ENCODE measurements at places on chromosomes 11 and 22. TPM values are rescaled to one million over a fixed set of nuclear protein-coding genes. Genes with fewer than 3 reads are reported as not detected.

GRCh38 chr22:47807506-47807905 is 1045.1 kb downstream of the TBC1D22A start:
- DNase-seq, result no peak

GRCh38 chr11:27218421-27219038 is 144.5 kb downstream of the CCDC34 start:
- no peak for DNase-seq

GRCh38 chr22:39627865-39628562 is 57.5 kb downstream of the CACNA1I start:
- no peak for DNase-seq

DNA sequence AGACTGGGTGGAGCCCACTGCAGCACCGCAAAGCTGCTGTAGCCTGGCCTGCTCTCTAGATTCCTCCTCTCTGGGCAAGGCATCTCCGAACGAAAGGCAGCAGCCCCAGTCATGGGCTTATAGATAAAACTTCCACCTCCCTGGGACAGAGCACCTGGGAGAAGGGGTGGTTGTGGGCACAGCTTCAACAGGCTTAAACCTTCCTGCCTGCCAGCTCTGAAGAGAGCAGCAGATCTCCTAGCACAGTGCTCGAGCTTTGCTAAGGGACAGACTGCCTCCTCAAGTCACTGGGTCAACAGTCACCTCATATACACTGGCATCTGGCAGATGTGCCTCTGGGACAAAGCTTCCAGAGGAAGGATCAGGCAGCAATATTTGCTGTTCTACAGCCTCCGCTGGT is 117.3 kb downstream of the EHF start:
- no peak for DNase-seq

GRCh38 chr11:35850191-35850590 is 93.7 kb upstream of the LDLRAD3 start:
- no peak for DNase-seq

DNA sequence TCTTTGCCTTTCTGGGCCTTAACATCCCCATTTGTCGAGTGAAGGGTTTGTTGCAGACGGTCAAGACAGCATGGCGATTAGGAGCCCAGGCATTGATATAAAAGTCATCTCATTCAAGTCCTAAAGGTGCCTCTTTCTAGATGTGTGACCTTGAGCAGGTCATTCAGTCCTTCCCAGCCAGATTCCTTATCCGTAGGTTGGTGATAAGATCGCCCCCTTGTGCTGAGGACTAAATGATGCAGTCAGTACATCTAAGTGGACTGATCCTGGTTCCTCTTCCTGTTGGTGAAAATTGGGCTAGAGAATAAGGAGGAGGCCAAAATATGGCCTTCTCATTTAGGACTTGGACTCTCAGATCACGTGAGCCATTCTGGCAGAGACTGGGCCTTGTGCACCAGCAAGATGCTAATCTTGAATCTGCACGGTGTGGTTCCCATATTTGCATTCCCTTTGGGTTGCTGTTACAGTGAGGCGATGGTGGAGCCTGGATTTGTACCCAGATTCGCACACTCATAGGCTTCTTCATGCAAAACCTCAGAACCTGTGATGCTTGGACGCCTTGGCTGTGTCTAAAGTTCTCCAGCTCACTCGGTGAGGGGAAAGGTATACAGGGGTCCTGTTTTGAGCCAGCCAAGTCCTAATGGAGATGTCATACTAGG is 156.8 kb downstream of the MYO18B start:
- DNase-seq, result no peak

DNA sequence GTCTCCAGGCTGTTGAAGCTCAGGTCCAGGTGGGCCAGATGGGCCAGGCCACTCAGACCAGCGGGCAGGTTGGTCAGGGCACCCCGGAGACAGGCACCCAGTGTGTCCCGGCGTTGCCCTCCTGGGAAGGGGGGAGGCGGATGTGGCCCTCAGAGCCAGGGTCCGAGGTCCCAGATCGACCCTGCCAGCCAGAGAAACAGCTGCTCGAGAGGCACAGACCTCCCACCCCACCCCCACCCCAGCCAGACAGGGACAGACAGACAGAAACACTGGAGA is 1.6 kb downstream of the PIDD1 start:
- no peak for DNase-seq

DNA sequence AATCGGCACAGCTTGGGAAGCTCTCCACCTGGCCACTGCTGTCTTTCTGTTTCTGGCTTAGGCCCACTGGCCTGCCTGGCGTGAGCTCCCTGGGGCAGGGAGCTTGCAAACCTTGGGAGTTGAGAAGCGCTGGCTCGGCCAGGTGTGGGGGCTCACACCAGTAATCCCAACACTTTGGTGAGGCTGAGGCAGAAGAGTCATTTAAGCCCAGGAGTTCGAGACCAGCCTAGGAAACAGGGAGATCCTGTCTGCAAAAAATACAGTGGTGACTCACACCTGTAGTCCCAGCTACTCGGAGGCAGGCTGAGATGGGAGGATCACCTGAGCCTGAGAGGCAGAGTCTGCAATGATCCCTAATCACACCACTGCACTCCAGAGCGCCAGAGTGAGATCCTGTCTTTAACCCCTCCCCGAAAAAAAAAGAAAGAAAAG is 4.0 kb downstream of the AP5B1 start:
- DNase-seq, result no peak

DNA sequence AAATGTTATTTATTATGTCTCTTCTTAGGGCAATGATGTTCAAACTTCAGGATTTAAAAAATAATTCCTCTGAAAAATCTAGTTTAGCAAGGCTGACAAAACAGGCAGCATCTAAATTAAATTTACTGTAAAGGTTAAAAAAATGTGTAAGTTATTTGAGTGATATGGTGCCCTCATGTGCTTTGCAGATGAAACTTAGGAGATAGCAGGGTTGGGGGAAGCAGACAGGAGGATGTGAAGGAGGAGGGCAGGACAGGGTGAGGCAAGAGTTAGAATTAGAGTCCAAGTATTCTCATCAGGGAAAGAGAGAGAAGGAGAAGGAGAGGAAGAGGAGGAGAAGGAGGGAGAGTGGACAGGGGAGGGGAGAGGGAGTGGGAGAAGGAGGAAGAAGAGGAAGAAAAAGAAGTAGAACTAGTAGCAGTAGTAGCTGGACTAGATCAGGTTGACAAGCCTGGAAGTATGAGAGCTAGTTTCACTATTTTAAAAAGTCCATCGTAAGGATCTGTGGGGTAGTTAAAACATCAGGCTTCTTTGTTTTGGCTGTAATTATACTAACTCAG is 141.2 kb upstream of the SESN3 start:
- no peak for DNase-seq

DNA sequence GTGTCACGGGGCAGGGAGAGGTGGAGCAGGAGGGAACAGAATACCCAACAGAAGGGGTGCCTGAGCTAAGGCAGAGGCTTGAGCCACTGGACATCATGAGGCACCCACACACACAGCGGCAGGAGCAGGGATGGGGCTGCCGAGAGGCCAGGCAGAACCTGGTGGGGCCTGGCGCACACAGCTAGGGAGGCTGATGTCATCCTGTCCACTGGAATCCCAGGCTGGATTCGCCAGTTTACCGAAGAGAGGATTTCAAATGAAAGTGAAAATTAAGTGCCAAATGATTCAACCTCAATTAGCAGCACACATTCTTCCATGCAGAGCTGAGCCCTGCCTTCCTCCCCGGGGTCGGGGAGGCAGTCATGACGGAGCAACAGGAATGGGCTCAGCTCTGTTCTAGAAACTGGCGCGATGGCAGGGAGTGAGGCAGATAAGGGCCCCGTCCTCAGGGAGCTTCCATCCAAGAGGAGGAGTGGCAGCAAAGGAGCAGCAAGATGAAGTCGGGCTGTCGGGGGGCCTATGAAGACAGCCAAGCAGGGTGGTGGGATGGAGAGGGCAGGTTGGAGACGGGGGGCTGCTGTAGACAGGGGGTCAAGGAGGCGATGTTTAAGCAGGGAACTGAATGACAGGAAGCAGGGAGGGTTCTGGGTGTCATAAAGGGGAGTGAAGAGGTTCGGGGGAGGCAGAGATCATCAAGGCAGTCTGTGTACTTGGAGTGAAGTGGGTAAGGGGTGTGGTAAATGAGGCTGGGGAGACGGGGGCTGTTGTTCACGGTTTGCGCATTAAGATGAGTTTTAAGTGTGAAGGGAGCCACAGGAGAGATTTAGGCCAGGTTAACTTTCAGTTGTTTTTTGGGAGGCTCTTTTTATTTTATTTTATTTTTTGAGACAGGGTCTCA is 6.4 kb downstream of the RAC2 start:
- no peak for DNase-seq

GRCh38 chr11:112229746-112230433 is 3.7 kb downstream of the PTS start:
- DNase-seq, result no peak

GRCh38 chr11:44760917-44761550 is 34.3 kb downstream of the TSPAN18 start:
- no peak for DNase-seq

GRCh38 chr11:121138259-121138658 is 37.2 kb downstream of the TECTA start:
- DNase-seq, result no peak

GRCh38 chr22:31497148-31497938 is 1.0 kb downstream of the SFI1 start:
- no peak for DNase-seq

DNA sequence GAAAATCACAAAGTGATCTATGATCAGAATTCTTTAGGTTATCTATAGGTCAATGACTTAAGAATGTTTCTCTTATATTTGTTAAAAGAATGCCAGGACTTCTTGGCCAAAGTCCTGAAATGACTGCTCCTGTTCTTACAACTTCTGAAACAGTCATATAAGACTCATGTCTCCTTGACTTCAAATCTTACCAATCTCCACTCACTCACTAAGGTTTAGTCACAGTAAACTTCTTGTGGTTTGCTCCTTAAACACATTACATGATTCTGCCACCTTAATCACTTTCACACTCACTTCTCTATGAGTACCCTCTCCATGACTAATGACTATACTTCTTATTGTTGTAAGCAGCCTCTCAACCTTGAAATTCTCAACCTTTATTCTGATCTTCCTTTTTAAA is 648.7 kb upstream of the CCDC179 start:
- DNase-seq, result no peak

DNA sequence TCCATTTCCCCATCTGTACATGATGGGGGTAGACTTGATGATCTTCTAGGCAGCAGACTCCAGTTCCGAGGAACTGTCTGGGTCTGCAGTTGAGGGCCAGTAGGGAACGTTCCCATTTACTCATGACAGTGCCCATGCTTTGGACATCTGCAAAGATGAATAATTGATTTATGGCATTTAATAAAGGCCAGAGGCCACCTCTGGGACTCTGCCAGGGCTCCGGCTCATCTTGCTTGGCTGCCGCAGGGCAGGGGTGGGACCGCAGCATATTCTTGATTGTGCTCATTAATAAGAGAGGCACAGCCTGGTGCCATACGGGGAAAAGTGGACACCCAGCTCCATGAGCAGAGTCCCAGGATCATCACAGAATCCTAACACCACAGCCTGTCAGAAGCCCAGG is 28.1 kb upstream of the KLHL35 start:
- DNase-seq, result no peak

DNA sequence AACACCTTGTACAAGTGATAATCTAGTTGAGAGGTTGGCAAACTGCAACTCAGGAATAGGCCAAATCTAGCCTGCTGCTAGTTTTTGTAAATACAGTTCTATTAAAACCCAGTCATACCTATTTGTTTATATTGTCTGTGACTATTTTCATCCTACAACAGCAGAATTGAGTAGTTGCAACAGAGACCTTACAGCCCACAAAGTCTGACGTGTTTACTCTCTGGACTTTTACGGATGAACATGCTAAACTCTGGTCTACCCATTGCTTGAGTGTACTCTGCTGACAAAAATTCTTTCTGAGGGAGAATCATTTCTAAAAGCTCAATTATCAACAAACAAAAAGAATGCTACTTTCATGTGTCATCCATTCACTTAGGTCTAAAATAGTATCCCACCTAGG is 287.0 kb downstream of the DYNC2H1 start:
- DNase-seq, result no peak

- no peak for DNase-seq
These were observed 21.9 kb downstream of the CARS1 start for GRCh38 chr11:3035333-3035732.

GRCh38 chr11:92082652-92083051 is 142.0 kb upstream of the FAT3 start:
- DNase-seq, result no peak

DNA sequence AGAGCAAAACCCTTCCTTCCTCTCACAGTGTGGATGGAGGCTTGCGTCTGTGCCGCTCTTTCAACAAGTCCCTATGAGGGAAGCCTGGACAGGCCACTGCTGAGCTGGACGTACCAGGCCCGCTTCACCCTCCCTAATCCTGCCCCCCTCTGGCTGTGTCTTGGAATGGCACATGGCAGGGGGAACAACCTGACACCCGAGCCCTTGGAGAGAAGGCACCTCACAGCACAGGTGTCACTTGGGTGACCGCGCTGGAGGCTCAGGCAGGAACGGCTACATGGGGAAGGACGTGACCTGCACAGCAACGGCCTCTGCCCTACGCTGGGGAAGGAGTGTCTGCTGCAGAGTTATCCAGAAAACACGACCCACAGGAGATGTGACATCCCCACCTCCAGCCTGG is 11.0 kb downstream of the CARS1 start:
- DNase-seq, result peak; percentile 81

DNA sequence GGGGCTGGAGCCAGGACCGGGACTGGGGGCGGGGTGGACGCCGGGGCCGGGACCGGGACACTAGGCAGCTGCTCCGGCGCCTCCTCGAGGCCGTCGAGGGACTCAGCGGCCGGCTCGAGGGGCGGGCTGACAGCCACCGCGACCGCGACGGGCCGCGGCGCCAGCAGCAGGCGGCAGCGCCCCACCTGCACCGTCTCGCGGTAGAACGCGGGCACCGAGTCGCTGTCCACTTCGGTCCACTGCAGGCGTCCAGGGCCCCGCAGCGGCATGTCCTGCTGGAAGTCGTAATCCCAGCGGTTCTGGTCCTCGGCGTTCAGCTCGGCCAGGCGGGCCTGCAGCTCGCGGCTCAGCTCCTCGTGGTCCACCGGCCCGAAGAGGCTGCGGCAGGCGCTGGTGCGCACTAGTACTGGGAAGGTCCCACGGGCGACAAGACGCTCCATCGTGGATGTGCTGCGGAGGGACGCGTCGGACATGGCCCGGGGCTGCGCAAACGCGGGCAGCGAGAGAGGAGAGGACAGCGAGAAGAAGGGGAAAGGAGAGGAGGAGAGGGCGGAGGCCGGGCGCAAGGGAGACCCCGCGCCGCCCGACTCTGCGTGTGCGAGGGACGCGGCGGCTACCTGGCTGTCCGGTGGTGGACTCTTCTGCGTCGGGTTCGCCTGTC is 428 bp downstream of the CDKN1C start:
- no peak for DNase-seq

- DNase-seq, result no peak
These were observed 1.4 kb upstream of the TP53I11 start for GRCh38 chr11:44952082-44952481.

Gene DGAT2
- total RNA-seq, result 1.6 TPM

Gene NXPE2
- total RNA-seq, result not detected

Gene IL10RA
- total RNA-seq, result 0.12 TPM

Gene MUC5B
- not detected for total RNA-seq

Gene MRGPRG
- total RNA-seq, result not detected

Gene MAPK11
- total RNA-seq, result 17.7 TPM

Gene HPS4
- total RNA-seq, result 26.9 TPM

Gene MS4A5
- total RNA-seq, result not detected

Gene SLC22A8
- total RNA-seq, result not detected

Gene ZC3H12C
- 10.2 TPM for total RNA-seq

Gene SLC22A25
- total RNA-seq, result not detected

Gene ART1
- total RNA-seq, result not detected

Gene ATP5MG
- 138 TPM for total RNA-seq

Gene PARVG
- 0.27 TPM for total RNA-seq
